Activated T-cell treated with anti-CD3 and anti-CD28 coated beads, Interleukin-2, amount 50 U/mL, for 4 hours (primary cell): ENCODE measurements at places on chromosomes 12 and 14.

- DNase-seq, result no peak
Measured at GRCh38 chr12:121170151-121170550, 37.5 kb downstream of the P2RX7 start.

DNA sequence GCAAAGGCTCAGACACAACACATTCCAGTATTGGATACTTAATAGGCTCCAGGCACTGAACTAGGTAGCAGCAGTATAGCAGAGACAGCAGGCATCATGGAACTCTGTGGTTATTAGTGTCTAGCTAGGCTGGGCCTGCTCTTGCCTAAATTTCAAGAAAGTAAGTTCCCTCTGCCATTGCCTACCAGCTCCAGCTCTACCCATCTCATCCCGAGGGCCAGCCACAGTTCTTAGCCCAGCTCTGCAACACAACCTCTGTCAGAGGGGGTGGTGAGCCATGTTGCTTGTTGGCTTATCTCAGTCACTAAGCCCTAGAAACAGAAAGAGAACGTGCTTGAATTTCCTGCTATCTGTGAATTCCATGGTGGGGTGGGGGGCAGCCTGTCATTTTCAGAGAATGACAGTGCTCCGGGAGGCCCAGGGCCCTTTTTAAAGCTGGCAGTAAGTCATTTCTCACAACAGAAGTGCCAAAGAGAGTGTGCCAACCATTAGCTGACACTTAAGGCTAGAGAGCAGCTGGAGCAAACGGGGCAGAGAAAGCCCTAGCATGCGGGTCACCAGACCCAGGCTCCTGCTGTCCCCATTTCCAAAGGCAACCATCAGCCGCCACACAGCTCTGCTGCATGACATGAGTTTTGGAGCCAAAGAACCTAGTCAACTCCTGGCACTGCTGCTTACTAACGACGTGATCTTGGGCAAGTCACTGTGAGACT lies 105.9 kb downstream of the PRMT8 start:
- DNase-seq, result no peak

DNA sequence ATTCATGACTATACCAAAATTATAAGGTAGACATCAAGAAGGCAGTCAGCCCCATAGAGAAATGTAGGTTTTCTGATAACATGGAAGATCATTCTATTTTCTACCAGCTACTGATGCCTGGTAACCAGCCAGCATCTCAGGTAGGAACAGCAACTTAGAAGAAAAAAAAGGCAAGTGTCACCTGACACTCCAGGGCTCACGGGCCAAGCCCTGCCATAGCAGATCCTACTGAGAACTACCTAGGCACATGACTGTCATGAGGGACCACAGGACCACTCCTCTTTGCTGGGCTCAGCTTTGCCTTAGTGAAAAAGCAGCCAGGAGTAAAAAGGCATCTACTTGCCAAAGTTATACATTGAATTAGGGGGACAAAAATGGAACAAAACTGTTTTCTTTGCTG lies 33.4 kb downstream of the CORO1C start:
- DNase-seq, result no peak

- no peak for DNase-seq
Measured at GRCh38 chr14:34883954-34884353, 8.8 kb upstream of the BAZ1A start.

DNA sequence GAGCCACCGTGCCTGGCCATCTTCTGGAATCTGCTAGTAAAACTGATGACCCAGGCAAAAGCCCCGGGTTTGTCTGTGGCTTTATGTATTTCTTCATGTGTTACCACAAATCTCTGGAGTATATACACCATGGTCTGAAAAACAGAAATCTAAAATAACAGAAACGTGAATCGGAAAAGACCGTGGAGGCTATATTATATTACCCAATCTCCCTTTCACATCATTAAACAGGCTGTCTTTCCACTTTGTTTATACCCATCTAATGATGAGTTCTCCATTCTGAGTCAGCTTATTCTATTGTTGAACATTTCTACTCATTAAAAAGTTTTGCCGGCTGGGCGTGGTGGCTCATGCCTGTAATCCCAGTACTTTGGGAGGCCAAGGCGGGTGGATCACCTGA lies 9.5 kb upstream of the AJUBA start:
- no peak for DNase-seq

DNA sequence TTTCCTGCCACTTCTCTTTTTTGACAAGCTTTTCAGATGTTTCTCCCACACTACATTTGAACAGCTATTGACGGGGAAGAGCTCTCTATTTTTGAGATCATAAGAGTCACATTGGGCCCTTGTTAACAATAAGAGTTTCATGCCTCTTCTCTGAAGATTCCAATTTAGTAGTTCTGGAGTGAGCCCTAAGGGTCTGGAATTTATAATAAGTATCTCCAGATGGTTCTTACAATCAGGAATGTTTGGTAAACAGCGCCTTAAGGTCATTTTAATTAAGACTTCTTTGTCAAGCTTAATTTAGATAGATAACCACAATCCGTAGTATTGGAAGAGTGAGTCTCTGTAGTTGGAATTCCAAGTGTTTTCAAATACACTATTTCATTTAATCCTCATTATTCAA lies 60.6 kb upstream of the HECTD1 start:
- DNase-seq, result no peak

DNA sequence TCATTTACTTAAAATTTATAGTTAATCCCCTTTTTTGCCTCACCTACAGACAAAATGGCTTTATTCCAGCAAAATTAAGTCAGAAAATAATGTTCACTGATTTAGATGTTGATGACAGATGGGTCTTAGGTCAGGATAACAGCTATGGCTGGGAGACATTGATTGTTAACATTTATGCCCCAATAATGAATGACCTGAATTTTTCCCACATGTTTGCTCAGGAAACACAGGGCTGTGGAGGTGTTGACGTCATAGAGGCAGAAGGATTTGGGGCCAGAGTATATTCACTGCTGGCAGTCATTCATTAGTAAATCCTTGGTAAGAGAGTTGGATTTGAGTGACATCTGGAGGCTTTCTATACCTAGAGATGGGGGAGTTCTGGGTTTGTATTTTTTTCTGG lies 121.3 kb downstream of the PDE3A start:
- no peak for DNase-seq

- no peak for DNase-seq
Measured at GRCh38 chr12:91413581-91414546, 231.2 kb upstream of the DCN start.

DNA sequence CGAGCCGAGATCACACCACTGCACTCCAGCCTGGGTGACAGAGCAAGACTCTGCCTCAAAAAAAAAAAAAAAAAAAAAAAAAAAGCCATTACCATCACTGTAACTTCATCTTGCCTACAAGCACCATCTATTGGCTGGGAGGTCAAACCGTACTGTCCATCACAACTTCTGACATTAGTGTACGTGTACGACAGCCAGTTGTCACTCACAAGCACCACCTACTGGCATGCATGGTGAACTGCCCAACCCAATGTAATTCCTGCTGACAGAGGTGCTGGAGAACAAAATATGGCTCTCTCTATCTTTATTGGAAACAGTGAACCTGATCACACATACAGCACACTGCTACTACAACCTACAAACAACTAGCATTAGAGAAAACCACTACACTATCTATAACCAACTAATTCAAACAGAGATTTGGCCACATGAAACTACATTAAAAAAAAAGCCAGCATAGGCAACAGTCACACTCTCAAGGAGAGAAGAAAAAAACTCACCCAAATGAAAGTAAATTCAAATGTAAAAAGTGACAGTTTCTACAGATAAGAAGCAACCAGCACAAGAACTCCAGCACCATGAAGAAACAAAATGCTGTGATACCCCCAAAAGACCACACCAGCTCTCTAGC lies 82.3 kb downstream of the PUS7L start:
- DNase-seq, result no peak

DNA sequence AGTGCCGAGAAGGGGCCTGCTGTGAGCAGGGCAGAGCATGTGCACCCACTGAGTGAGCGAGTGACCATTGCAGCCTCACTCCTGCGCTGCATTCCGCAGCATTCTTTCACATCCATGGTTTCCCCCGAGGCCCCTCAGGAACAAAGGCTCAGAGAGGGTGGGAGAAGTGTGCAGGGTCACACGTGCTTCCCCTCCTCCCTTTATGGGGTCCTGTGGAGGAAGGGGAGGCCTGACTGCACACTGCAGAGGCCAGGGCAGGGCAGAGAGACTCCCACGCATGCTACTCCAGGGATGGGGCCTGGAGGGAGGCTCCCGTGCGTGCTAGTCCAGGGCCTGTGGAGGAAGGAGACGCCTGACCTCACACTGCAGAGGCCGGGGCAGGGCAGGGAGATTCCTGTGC lies 63.2 kb downstream of the DIO3 start:
- no peak for DNase-seq

GRCh38 chr14:88599326-88599725 lies 36.5 kb downstream of the ZC3H14 start:
- DNase-seq, result no peak

- no peak for DNase-seq
Measured at GRCh38 chr12:26274441-26275312, 79.3 kb downstream of the SSPN start.

DNA sequence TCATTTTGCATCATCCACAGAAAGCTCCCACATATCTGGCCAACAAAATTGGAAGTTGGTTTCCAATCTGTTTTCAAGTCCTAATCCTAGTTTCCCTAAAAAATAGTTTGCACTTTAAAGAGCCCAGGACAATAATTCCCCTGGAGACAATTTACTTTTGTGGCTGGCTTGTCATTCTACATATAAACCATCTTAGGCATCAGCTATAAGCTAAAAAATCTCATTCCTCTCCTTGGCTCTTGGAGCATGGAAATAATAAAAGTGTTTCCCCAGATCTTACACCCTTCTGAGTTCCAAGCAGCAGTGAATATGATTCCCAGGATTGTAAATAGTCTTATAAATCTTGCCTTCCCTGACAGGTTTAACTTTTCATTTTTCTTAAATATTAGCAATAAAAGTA lies 89.1 kb upstream of the NUDT4 start:
- no peak for DNase-seq

DNA sequence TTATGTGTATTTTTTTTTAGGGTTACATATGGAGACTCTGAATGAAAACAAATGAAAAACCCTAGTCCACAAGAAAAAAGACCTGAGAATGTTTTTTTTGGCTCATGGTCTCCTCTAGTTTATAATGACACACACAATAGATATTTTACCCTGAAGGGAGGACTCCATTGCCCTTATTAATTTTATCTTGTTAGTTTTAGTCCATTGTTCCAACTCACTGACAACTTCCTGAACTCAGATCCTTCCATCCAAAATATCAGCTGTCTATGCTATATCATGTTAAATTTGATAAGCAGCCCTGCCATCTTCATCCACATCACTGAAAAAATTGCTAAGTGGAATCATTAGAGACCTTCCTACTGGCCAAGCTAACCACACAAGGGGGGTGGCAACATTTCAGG lies 232.1 kb downstream of the MON2 start:
- DNase-seq, result no peak

DNA sequence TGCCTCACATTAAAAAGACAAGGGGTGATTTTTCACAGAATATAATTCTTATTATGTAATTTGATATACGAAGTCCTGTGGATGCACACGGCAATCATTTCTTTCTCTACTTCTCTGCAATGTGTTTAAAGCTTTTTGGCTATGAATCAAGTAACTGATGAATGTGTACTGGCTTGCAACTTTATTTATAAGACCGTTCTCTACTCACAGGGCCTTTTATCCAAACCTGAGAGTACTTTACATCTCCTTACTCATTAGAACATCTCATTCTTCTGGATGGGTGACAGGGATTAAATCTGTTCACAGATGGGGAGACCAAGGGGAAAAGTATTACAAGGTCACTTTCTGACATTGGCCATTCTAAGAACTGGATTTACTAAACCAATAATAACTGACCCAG lies 215.8 kb upstream of the DIO2 start:
- no peak for DNase-seq

GRCh38 chr14:100440207-100440631 lies 117.1 kb downstream of the SLC25A47 start:
- DNase-seq, result no peak

GRCh38 chr14:51304941-51305340 lies 64.9 kb downstream of the TMX1 start:
- DNase-seq, result no peak

- no peak for DNase-seq
Measured at GRCh38 chr14:81991998-81992397, 458.3 kb upstream of the SEL1L start.

DNA sequence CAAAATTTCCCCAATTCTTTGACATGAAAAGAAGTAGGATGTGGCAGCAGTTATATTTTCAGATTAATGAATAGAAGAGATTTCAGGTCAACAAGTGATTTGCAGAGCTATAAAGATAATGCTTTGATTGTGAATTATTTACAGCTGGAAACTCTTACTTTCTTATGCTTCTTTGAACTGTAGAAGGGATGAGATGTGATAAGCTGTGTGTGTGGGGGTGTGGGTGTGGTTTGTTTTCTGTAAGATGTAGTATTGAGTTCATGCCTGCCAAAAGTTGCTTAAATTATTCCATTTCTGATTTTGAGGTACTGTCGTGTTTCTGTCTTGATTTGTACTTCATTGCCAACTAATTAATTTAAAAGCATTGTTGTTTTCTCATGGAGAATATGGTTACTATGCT lies 22.7 kb downstream of the AEBP2 start:
- peak; percentile 27 for DNase-seq

GRCh38 chr14:103688441-103688840 lies 26.8 kb downstream of the XRCC3 start:
- DNase-seq, result no peak

GRCh38 chr12:31117203-31118011 lies 43.7 kb downstream of the DDX11 start:
- peak; percentile 65 for DNase-seq

DNA sequence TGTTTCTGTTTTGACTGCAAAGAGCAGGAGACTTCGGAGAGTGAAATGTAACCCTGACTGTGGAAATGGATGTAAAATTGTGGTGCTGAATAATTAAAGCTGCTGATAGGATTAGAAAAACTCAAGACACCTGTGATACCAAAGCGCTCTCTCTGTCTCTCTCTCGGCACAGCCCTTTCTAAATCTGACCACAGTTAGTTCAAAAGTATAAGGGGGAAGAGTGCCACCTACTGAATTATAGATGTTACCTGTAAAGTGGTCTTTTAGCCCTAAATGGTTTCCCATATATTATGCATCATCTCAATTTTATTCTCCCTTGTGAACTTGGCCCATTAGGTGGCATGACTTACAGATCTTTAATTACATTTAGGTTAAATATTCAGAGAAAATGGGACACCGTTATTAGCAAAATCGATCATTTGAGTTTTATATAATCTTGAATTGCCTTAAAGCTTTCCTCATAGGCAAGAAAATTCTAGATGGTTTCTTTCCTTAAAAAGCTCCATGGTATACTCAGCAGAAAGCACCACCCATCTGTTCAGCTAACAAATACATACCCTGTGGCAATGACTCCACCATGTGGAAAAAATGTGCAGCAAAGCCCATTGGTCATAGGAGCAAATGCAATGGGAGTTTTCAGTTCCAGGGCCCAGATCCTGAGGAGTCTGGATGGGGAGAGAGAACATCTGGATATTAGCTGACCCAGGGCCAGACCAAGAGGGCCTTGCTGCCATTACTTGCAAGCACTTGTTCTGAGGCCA lies 18.1 kb downstream of the RFC5 start:
- DNase-seq, result no peak

- DNase-seq, result no peak
Measured at GRCh38 chr12:45256721-45257120, 40.8 kb downstream of the ANO6 start.

GRCh38 chr14:24700511-24700910 lies 66.5 kb upstream of the GZMB start:
- no peak for DNase-seq

GRCh38 chr14:103735815-103736545 lies 20.4 kb downstream of the ZFYVE21 start:
- DNase-seq, result no peak

- no peak for DNase-seq
Measured at GRCh38 chr12:62724285-62724684, 210.7 kb downstream of the PPM1H start.
